Stomach (tissue), 19 donors: ENCODE measurements at places on chromosomes 12 and 14. TPM values are rescaled to one million over a fixed set of nuclear protein-coding genes. Genes with fewer than 3 reads are reported as not detected.

DNA sequence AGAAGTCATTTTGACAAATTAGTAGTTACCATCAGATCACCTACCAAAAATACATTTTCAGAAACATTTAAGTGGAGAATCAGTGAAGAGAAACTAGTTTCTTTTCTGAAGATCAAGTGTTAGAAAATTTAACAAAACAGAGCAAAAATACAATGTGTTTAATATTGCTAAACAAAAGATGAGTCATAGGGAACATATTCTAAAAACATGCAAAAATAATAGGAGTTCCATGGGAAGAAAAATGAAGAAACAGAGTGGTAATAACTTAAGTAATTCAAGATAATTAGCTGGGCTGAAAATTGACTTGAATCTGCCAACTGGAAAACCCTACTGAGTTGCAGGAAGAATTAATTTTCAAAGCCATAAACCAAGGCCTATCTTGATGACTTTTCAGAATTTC, 111.5 kb upstream of the KITLG start:
- no peak for DNase-seq

GRCh38 chr14:39266525-39266870, 32.8 kb downstream of the MIA2 start:
- DNase-seq = peak; percentile 93

GRCh38 chr12:80374615-80375014, 69.4 kb upstream of the PTPRQ start:
- no peak for DNase-seq

MEG3 gene
- total RNA-seq = 124 TPM
